Activated CD4-positive, alpha-beta T cell treated with anti-CD3 and anti-CD28 coated beads, Interleukin-2, amount 50 U/mL, for 24 hours (primary cell): ENCODE measurements at places on chromosomes 2 and 18.

DNA sequence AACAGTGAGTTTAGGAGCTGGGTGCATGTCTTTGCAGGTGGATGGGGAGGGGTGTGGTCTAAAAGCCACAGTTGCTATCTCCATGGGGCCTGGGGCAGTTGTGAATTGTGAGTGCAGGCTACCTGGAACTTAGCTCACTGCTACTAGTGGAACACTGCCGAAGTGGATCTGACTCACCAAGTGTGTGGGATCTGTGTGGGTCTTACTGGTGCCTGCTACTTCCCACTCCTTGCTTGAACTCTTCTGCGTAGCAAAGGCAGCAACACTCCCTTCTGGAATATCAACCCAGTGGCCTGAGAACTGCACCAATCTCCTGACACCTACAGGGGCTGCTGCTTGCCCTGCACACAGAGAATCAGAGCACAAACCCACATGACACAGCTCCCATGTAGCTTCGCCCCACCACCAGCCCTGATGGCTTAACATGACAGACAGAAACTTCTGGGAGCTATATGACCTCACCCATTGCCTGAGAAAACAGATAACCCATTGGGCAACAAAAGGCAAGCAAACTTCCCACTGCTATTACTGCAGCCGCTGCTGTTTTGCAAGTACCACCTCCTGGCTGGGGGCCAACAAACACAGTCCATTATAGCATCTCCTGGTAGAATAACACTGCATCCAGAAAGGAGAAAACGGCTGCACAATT, 455.1 kb upstream of the DDX18 start:
- DNase-seq = no peak

DNA sequence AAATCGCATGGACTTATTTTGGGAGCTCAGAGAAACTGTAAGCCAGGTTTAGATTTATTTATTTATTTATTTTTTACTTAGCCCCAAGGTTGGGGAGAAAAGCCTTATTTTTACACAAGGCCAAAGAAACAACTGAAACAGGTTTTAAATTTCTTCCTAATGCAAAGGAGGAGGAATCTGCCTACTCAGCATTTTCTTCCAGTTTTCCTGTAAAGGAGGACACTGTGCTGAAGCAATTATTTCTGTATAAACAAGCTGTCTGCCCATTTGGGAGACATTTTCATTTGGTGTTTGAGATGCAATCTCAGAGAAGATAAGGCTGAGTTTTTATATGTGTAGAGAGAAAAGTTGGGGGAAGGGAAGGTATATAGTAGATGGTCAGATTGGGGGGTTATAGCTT, 125.0 kb downstream of the ETAA1 start:
- no peak for DNase-seq

DNA sequence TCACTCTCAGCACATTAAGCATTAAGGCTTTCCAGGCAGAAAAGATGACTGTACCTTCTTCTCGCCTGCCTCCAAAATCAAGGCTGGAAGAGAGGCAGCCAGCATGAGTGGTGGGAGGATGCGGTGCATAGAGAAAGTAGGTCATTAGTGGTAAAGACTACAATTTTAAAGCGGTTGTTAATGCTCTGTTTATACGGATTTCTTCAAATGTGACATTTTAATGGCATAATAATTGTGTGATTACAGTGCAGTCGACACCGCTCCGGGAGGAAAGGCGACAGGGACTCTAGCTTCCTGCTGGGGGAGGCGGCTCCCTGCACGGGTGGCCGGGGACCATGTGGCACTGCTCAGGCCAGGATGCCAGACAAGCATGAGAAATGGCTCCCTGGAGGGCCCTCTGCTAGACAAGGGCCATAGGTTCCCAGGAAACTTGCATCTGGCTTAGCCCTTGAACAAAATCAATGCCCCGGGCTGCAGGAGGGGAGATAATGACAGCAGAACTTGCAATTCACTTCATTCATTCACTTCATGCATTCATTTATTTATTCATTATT, 129.6 kb downstream of the GALNT14 start:
- no peak for DNase-seq

DNA sequence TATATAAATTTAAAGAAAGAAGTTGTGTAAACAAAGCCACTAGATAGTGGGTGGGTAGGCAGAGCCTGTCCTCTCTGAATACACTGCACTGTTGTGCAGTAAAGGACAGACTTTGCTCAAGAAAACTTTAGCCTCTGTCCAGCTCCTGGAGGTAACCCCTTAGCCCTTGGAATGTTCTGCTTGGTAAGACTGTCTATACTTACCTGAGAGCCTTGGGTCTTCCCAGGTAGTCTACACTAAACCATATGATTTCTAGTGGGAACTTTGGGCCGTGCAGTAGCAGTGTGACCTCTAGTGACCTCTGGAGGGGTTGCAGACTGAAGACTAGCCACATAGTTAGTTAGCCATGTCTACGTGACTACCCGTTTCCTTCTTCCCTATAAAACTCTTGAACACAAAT, 678.3 kb upstream of the NRXN1 start:
- DNase-seq = no peak

GRCh38 chr2:70118798-70119454, 31.6 kb downstream of the PCBP1 start:
- DNase-seq = no peak

- DNase-seq = no peak
Observed at GRCh38 chr2:168566974-168567665, 111.0 kb downstream of the CERS6 start.

GRCh38 chr18:68944330-68944729, 146.4 kb downstream of the CCDC102B start:
- no peak for DNase-seq

DNA sequence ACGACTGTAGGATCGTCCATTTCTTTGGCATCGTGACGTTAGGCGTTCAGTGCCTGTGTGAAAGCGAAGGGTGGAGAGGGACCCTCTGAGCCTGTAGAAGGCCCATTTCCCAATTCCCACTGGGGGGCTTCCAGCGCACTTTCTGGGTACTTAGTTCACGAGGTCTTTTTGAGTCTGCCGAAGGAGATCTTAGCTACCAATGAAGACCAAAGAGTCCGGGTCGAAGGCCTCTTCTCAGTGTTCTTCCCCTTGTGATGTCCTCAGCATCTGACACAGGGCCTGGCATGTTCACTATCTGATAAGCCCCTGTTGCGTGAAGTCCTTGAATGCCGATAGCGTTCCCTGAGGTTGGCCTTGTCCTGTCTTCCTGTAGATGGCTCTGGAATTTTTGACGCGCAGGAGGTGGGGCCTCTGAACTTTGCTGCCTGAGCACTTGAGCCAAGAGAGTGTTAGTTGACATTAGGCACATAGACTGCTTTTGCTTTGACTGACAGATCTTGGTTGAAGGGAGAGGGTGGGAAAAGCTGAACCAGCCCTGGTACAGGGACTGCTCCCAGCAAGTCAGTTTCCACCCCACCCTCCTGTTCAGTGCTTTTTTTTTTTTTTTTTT, 52.8 kb downstream of the LDLRAD4 start:
- DNase-seq = no peak

DNA sequence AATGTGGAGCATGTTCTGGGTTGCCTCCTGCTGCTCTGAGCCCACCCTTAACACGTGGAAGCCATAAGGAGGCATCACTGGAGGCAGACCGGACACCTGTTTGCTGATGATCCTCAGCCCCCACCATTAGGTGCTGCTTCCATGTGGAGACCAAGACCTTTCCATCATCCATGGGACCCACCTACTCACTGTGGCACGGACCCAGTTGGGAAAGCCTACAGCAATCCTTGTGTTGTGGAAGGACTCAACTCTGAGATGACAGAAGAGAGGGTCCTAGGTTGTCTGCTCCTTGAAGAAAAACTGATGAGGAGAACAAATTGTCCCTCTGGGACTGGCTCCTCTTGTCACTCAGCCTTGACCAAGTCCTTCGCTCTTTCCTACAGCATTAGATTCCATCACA, 86.5 kb upstream of the RAB12 start:
- DNase-seq = no peak

GRCh38 chr2:109222825-109223471, 93.9 kb downstream of the SH3RF3 start:
- DNase-seq = no peak

- no peak for DNase-seq
Observed at GRCh38 chr18:77114152-77114414, 18.5 kb downstream of the MBP start.

DNA sequence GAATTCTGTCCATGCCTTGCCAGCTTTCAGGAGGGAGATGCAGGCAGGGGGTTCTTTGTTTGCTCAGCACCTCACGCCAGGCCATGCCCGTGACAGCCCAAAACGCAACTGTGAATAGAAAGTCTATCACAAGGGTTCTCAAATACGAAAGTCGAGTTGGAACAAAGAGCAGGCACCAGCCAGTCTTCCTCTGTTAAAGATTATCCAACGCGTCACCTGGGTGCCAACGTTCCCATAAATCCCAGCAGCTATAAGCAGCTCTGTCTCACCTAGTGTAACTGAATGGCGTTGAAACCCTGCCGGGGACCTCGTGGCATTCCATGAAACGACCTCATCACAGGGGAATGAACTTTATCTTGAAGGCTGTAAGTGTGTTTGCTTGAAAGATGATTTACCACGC, 84.8 kb upstream of the GATA6 start:
- no peak for DNase-seq

DNA sequence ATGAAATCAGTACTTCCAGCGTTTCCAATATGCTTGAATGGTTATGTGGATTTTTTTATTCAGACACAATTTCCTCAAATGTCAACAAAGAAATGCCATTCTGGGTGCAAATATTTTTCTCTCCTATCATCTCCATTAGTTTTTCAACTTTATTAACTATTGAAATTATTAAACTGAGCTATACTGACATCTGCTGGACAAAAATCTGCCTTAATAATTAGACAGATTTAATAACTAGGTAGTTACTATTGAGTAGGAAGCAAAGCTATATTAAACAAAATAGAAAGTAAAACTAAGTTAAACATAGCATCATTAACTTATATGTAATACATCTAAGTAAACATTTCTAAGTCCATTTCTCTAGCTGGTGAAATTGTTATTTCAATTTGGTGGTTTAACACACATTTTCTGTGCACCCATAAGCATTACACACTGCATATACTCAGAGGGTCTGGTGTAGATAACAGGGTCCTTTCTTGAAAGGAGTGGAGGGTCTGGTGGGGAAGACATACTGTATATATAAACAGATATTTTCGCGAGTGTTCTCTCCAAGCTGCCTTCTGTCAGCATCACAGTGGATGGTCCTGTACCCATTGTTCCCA, 77.0 kb downstream of the LANCL1 start:
- DNase-seq = no peak

- no peak for DNase-seq
Observed at GRCh38 chr2:6866275-6866671, 566 bp upstream of the CMPK2 start.

GRCh38 chr2:65299246-65299645, 71.6 kb downstream of the ACTR2 start:
- DNase-seq = peak; percentile 25

GRCh38 chr18:56083097-56083521, 495.1 kb upstream of the TCF4 start:
- DNase-seq = no peak

GRCh38 chr2:45606796-45607195, 4.3 kb downstream of the SRBD1 start:
- no peak for DNase-seq

DNA sequence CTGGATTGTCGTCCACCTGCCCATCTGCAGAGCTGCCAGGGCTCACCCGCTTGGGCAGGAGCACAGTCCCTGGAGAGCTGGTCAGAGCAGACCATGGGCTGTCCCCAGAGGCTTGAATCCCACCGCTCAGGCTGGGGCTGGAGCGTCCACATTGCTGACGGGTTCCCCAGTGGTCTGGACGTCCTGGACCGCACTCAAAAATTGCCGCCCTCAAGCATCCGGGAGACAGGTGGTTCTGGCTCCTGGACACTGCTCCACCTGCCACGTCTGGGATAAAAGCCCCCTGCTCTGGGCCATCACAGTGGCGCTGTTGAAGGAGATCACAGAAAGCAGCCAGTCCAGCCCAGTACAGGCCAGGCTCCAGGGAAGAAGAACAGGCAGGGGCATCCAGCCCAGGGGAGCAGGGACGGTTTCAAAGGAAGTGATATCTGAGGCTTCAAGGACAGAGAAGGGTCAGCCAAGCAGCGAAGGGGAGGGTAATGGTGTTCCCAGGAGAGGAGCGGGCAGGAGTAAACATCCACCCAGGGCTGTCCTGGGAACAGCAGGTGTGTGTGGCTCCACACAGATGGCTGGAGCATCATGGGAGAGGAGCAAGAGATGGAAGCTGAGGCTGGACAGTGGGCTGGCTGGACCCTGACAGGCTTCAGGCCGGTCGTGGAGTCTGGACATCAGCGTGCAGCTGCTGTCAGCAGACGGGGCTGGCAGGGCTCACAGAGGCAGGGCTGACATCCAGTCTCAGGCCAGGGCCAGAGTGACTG, 21.9 kb upstream of the ID2 start:
- no peak for DNase-seq

DNA sequence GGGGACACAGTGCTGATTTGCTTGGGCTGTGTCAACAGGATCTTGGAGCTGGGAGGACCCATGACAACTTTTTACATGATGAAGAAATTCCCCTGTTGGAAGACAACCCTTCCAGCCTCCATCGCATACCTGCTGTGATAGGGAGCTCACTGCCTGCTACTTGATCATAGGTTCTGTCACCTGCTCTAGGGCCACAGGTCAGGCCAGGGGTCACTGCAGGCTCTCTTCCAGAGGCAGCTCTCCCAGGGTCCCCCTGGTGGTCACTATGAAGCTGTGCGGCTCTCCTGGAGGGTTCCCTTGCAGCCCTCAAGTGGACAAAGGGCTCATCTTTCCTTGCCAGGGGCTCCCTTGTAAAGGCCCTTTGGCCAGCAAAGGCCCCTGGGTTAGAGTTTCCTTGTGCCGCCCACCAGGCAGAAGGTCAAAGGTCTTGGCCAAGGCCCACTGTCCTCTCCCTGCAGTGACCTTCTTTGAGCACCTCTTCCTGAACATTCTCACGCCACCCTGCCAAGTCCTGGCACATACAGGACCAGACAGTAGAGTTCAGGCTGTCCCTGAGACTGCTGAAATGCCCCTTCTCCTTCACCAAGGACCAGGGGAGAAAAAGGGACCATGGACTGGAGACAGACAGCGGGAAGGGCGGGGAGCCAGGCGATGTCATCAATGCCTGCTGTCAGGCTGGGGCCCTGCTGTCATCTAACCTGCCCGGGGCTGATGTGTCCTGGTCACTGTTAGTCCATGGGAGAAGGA, 345.1 kb downstream of the DYSF start:
- no peak for DNase-seq

DNA sequence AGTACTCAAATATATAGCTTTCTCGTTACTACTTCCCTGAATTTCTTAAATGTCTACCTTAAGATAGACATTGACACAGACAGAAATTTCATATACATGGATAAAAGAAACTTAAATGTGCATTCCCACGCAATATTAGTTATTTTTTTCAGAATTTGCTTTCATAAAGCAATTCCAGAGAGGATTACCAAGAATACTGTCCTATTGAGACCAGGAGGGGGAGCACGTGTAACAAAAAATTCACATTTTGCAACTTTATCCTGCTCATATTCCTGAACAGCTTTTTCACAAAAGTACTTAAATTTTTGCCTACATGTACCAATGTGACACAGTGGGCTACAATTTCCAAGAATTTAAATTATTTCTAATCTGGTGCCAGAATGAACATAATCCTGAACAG, 30.7 kb upstream of the ERCC3 start:
- no peak for DNase-seq
